ENCODE measurements at places on chromosomes 6 and 20. TPM values are rescaled to one million over a fixed set of nuclear protein-coding genes. Genes with fewer than 3 reads are reported as not detected.

DNA sequence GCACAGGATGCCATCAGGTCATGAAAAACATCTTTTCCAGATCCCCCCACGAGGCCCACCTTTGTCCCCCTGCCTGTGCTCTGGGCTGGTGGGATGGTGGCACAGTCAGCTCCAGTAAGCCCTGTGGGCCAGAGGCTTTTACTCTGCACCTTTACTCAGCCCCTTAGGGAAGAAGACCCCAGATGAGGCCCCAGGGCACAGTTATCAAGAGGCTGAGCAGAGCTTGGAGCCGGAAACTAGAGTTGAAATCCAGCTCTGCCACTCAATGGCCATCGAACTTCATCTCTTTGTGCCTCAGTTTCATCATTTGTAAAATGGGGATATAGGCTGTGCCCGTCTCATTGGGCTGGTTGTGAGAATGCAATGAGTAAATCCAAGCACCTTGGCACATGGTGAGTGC is 81.7 kb upstream of the TOX2 start:
- DNase-seq: no peak

- no peak for DNase-seq
These were observed 21.5 kb upstream of the TPD52L1 start for GRCh38 chr6:125132058-125132457.

DNA sequence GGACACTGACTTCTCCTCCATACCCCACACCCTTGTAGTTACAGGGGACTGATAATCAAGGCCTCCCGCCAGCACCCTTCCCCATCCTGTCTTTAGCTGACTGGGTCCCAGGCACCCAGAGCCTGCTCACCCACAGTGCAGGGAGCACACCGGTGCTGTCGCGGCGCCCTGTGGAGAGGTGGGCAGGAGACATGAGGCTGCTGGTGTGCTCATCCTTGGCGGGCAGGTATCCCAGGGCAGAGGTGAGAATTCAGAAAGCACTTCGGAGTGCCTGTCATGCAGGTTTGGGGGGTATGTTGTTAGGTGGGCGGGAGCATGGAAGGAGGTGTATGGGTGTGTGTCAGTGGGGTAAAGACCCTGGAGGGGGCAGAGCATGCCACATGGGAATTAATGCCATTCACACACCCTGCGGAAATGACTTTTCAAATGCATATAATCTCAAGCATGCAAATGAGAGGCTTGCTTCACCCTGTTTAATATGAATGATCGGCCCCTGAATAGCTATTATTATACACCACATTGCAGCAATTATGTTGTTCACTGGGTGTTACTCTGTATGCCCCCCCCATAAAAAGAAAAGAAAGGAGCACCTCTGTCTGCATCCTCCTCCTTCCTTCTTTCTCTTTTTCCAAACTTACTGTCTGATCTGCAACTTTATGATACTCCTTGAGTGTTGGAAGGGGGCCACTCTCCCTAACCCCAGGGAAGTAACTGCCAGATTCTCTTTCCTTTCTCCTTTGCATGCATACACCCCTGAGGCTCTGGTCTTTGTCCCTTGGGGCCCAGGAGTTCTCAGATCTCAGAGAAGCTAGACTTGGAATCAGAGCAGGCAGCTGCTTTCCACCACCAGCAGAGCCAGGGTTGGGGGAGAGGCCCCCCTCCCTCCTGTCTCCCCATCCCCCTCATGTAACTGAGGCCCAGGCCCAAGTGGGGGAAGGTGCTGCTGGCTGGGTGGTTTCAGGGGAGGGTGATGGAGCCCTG is 16.0 kb downstream of the FOXP4 start:
- DNase-seq: no peak

DNA sequence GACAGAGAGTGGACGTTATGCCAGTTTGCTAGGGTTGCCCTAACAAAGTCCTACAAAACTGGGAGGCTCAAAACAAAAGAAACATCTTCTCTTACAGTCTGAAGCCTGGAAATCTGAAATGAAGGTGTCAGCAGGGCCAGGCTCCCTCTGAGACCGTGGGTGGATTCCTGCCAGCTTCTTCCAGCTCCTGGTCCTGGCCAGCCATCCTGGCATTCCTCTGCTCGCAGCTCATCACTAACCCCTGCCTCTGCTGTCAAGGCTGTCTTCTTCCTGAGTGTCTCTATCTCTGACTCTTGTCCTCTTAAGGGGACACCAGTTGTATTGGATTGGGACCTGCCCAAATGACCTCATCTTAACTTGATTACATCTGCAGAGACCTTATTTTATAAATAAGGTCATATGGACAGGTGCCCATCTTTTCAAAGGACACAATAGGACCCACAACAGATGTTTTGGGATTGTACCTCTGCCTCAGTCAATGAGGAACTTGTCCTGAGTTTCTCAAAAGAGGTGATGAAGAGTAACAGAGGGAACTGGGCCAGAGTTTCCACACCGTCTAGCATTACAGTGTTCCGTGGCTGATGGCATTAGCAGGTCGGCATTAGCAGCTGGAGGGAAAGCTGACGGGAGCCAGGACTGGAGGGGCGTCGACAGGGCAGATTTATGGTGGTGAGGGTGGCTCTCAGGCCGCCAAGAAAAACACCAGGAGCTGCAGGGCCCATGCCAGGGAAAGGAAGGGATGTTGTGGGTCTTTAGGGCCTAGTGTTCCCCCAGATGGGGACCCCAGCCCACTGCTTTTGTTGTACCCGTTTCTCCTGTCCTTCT is 157.3 kb downstream of the TBXT start:
- DNase-seq: no peak

MOG gene
- not detected for polyA plus RNA-seq

All from right renal cortex interstitium (tissue), 3 donors.